Suprapubic skin (tissue), 4 donors: ENCODE measurements at places on chromosomes 7 and 10.

DNA sequence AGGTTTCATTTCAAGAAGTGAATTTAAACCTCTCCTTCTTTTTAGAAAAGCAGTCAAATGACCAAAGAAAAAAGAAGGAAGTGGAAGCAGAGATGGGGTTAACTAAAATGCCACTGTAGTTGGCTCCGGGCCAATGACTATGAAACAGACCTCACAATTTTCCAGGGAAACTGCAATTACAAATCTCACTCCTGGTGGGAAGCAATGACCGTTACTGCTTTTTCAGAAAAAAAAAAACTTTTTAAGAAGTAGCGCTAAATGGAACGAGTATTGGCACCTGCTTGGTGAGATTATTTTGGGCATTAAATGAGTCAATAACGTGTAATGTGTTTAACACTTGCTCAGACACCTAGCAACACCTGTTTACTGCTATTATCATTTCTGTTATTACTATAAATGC, 1.2 kb downstream of the SFRP4 start:
- no peak for DNase-seq

- no peak for DNase-seq
Observed at GRCh38 chr10:23099816-23100215, 4.4 kb downstream of the MSRB2 start.

DNA sequence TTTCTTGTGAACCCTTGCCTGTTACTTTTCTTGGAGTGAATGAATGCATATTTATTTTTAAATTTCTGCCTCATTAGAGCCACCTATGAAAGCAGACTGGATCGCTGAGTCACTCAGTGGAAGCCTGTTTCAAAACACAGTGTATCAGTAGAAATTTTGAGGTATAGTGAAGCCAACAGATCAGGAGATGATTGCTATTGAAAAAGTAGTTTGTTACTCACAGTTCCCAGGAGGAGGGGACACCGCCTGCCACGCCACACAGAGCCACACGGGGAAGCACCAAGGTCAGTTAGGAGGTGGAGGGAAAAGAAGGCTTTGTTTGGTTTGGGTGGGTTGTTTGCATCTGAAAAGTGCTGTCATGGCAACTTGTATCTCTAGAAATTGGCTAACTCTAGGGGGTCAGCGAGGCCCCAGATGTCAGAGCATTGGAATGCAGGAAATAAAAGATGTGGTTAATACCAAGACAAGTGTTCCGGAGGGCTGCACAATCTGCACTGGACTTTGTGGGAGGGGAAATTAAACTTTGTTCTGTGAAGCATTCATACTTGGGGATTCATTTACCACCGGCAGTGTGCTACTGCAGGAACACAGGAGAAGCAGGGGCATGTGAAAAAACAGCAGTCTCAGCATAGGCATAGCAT, 106.4 kb upstream of the SDK1 start:
- no peak for DNase-seq

DNA sequence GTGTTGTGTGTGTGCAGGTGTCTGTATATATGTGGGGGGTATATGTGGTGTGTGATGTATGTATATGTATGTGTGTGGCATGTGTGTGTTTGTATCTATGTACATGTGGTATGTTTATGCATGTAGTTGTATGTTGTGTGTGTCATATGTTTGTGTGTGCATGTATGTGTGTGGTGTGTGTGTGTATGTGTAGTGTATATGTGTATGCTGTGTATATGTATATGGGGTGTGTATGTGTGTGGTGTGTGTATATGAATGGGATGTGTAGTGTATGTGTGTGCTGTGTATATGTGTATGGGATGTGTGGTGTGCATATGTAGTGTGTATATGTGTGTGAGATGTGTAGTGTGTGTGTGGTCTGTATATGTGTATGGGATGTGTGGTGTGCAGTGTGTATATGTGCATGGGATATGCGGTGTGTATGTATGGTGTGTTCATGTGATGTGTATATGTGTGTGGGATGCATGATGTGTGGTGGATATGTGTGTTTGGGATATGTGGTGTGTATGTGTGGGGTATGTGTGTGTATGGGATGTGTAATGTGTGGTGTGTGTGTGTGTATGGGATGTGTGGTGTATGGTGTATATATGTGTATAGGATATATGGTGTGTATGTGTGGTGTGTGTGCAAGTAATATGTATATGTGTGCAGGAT, 30.0 kb downstream of the IKZF1 start:
- no peak for DNase-seq

DNA sequence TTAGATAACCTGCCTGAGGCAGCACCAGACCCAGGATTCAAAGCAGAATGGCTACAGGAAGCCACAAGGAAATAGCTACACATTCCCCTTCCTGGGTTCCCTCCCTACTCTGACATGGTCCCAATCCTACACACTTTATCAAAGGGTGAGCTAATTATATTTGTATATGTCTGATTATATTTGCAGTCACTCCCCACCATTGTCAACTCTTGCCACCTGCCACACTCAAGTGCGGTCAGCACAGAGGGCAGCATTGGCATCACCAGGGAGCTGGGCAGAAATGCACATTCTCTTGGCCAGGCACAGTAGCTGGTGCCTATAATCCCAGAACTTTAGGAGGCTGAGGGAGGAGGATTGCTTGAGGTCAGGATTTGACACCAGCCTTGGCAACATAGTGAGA, 114.1 kb upstream of the PDLIM1 start:
- no peak for DNase-seq

GRCh38 chr7:40311307-40311706, 176.5 kb downstream of the SUGCT start:
- DNase-seq = no peak

DNA sequence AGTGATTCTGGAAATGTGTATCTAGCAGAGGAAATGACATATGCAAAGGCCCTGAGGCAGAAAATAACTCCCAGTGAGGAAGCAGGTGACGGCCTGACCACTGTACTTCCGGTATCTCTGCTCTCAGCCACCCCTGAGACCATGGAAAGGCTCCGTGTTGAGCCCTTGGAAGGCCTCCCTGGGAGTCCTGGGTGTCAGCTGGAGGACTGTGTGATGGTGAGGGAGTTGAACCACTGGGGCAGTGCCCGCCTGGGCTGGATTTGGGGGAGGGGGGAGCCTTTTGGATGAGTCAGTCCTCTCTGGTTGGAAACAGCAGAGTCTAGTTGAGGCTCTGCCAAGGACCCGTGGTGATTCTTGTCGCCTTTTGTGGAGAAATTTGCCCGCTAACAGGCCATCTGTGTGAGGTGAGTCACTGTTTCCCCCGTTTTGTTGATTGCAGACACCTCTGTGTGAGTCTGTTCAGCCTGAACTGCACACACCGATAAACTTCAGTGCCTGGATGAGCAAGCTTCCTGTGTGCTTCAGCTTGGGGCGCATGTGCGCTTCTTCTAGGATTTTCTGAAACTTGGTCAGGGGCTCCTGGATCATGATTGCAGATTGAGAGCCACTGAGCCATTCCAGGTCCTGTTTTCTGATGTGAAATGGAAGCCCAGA, 98.6 kb downstream of the GRK5 start:
- no peak for DNase-seq

- DNase-seq = no peak
Observed at GRCh38 chr10:32091046-32091445, 34.8 kb upstream of the KIF5B start.

- DNase-seq = no peak
Observed at GRCh38 chr10:122373108-122373507, 1.4 kb upstream of the PLEKHA1 start.

DNA sequence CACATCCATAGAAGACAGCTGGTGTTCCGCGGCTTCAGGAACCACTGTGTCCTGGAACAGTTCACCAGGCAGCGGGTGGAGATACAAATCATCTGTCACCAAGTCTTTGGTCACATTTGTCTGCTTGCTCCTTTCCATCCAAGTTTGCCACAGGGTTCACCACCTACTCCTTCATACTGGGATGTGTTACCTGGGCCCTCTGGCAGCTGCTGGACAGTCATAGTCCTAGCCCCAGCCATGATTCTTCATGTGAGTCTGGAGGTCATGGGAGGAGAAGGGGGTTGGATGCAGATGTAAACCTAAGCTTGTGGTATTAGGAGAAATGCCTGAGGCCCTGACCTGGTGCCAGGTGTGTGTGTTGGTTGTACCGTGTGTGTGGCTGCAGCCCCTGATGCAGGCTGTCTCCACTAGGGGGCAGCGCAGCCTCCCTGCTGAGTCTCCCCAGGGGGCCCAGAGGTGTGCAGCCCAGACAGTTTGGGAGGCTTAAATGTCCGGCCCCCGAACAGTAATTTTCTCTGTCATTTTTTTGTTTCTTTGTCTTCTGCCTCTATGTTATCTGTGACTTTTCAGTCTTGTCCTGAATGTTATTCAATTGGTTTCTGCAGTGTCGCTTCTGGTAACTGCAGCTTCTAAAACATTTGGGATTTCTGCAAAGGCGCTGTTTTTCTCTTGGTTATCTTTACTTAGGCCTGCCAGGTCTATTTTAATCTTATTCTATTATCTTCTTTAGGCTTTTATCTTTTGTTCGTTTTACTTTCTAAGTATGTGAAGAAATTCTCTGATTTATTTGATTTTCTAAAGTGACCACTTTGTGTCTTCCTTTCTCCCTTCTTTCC, 14.8 kb downstream of the NPS start:
- DNase-seq = no peak

DNA sequence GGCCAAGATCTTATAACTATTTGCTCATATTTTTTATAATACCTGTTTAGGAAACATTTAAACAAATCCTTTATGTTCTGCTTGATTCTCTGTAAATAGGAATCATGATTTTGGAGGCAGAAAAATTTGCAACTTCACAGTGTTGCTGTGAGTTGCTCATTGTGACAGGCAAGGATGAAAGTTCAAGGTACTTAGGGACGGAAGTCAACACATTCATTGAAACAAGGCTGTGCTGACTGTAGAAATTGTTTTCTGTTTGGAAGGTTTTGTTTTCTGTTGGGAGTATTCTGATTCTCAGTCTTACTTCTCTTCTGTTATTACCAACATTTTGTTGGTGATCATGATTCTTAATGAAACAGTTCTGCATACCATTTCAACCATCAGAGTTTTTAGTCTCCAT, 54.9 kb downstream of the FANK1 start:
- DNase-seq = no peak

GRCh38 chr10:63573068-63573697, 52.0 kb downstream of the REEP3 start:
- DNase-seq = no peak

GRCh38 chr7:131221061-131221460, 106.6 kb upstream of the MKLN1 start:
- no peak for DNase-seq

GRCh38 chr10:30036811-30037210, 22.6 kb downstream of the JCAD start:
- no peak for DNase-seq

- no peak for DNase-seq
Observed at GRCh38 chr7:129804111-129804889, 148.5 kb downstream of the UBE2H start.

DNA sequence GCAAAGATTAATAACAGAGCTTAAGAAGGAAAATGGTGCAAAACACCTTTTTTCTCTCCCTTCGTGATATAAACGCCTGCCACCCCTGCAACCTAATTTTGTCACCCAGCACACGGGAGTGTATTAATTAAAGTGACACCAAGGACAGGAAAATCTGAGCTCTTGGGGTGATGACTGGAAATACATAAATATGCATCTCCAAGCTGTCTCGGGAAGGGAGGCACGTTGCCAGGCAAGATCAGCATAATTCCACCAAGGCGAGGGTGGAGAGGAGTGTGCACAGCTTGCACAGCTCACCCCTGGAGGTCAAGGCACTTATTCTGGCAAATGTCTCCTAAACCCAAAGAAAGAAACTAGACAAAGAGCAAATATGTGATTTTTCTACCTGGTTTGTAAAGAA, 700.9 kb downstream of the GRID1 start:
- DNase-seq = no peak

DNA sequence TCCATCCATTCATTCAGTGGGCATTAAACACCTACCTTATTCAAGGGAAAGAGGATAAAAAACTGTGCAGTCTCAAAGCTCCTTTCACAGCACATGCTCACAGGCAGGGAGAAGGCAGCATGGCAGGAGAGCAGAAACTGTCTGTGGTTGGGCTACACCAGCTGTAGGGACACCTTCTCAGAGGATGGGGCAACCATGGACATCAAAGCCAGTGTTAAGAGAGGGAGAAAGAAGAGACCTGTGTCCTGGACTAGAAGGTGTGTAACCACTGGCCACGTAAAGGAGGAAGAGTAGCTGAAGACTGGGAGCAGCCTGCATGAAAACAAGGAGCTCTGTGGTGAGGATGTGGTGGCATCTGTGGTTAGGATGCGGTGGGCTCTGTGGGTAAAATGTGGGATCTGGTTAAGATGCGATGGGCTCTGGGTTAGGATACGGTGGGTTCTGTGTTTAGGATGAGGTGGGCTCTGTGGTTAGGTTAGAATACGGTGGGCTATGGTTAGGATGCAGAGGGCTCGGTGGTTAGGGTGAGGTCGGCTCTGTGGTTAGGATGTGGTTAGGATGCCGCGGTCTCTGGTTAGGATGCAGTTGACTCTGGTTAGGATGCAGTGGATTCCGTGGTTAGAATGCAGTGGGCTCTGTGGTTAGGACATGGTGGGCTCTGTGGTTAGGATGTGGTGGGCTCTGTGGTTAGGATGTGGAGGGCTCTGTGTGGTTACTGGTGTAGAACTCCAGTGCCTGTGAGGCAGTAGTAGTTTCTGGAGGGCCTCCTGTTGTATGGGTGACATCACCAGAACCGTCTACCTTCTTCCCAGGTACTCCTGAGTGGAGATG, 197.6 kb downstream of the WDR37 start:
- no peak for DNase-seq

DNA sequence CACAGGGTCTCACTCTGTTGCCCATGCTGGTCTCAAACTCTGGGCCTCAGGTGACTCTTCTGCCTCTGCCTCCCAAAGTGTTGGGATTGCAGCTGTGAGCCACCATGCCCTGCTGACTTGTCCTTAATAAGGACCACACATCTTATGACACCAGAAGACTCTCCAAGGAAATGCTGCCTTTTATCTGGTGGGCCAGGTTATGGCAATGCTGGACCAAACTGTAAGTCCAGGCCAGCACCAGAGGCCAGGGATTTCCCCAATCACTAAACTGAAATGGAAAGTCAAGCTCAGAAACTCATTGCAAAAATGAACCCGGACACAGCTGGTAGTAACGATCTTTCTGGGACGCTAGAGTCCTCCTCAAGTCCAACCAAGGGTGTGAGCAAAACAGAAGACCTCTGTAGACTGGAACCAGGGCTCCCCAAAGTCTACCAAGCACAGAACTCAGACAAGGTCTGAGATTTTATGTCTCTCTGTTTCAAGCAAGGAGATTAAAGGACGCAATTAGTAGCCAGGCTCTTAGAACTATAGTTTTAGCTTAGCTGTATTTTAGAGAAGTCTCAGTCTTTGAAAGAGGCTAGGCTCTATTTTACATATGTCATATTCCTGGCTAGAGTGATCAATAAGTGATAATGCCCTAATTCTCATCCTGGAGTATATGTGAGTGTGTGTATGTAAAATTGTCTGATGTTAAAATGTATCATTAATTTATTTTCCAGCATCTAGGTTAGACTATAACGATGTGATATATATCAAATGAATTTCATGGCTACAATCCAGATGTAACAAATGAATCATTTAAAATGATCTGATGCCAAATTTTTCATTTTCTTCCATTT, 74.0 kb upstream of the ITGB1 start:
- DNase-seq = no peak

DNA sequence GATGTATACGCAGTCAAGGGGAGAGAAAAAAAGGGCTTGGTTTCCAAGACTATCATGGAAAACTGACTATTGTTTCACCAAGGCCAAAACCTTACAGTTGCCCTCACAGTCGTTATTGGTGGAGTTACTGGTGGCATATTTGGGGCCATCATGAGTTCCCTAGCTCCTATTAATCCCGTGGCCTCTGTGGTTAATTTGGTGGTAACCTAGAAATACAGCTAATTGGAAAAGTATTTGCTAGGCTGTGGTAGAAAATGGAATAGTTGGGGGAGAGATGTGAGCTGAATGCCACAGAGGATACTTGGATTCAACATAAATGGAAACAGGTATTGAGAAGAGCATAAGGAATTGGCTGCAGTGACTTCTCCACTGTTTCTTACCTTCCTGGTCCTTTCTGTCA, 450.7 kb downstream of the KCNMA1 start:
- no peak for DNase-seq
